ENCODE measurements at places on chromosomes 7 and 10. TPM values are rescaled to one million over a fixed set of nuclear protein-coding genes. Genes with fewer than 3 reads are reported as not detected.

DNA sequence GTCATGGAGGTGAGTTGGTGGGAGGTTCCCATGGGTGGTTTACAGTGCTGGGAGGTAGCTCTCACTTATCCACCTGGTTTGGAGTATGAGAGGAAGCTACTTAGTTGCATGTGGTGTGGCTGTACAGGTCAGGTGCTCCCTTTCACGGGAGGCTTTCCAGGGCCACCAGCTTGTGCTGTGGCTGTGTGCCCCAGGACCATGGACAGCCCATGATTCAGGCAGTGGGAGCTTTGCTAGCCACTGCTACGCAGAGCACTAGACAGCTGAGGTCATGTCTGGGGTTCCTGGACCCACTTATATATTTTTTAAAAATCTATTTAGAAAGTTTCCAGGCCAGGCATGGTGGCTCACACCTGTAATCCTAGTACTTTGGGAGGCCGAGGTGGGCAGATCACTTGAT, 42.5 kb upstream of the KCNMA1 start:
- no peak for DNase-seq
- peaks cover 3% of the 10 kb centered on the region for H3K27me3 ChIP-seq
- H3K4me3 ChIP-seq: no peak overlapping the region
- no peak overlapping the region for H3K27ac ChIP-seq

DNA sequence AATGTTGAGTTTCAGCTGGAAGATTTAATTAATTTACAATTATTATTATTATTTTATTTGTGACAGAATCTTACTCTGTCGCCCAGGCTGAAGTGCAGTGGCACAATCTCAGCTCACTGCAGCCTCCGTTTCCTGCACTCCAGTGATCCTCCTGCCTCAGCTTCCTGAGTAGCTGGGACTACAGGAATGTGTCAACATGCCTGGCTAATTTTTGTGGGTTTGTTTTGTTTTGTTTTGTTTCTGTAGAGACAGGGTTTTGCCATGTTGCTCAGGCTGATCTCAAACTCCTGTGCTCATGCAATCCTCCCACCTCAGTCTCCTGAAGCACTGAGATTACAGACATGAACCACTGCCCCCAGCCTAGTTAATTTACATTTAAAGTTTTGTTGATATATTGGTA, 93.8 kb upstream of the MEOX2 start:
- no peak overlapping the region for H3K27ac ChIP-seq
- H3K4me1 ChIP-seq: no peaks in the 10 kb centered on the region
- H3K27me3 ChIP-seq: no peaks in the 10 kb centered on the region
- peak; percentile 86 for DNase-seq
- no peaks in the 10 kb centered on the region for H3K36me3 ChIP-seq

- no peaks in the 10 kb centered on the region for H3K27me3 ChIP-seq
- H3K4me3 ChIP-seq: no peak overlapping the region
- H3K4me1 ChIP-seq: peaks cover 17% of the 10 kb centered on the region
- no peaks in the 10 kb centered on the region for H3K36me3 ChIP-seq
These were observed 340.9 kb upstream of the MEOX2 start for GRCh38 chr7:16027396-16027795.

GIMAP5 gene
- total RNA-seq: 0.85 TPM

DNA sequence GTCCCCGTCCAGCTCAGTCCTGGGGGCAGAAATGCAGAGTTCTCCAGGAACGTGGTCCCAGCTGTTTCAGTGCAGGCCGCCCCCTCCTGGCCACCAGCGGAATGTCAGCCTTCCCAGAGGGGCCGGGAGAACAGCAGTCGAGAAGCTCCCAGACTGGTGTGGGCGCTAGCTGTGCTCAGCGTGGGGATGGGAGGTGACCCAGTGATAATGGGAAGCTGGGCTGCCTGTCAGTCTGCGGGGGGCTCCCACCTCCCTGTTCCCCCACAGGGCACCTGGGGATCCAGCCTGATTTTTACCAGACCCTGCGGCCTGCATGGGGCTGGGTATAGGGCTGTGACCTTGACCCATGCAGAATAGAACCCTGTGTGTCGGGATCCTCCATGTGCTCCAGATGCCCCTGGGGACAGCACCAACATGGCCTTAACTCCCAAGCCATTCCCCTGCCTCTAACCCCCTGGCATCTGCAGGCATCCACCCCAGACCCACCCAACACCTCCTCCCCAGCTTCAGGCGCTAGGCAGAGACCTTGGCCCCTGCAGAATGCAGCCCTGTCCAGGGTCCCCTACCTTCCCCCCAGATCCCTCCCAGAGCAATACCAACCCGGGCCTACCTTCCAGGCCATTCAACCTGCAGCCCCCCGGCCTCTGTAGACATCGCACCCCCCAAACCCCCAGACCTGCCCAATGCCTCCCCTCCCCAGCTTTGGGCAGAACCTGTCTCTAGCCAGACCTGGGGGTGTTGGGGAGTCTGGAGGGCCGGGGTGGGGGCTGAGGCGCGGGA, 880 bp upstream of the ELN start:
- H3K4me3 ChIP-seq: no peak overlapping the region
- no peak overlapping the region for H3K27ac ChIP-seq
- DNase-seq: peak; percentile 72
- H3K4me1 ChIP-seq: peaks cover 19% of the 10 kb centered on the region
- no peaks in the 10 kb centered on the region for H3K36me3 ChIP-seq

PFKP gene
- total RNA-seq: 360 TPM

EBF3 gene
- total RNA-seq: 2.0 TPM

CDC14C gene
- not detected for total RNA-seq

CUBN gene
- total RNA-seq: 3.0 TPM

- H3K36me3 ChIP-seq: no peaks in the 10 kb centered on the region
- no peak for DNase-seq
- no peaks in the 10 kb centered on the region for H3K4me1 ChIP-seq
- H3K27me3 ChIP-seq: no peaks in the 10 kb centered on the region
- no peak overlapping the region for H3K4me3 ChIP-seq
- H3K27ac ChIP-seq: no peak overlapping the region
These were observed 138.0 kb downstream of the LHPP start for GRCh38 chr10:124599588-124600050.

GRCh38 chr10:34729619-34730018, 85.5 kb downstream of the PARD3 start:
- no peaks in the 10 kb centered on the region for H3K27me3 ChIP-seq
- H3K36me3 ChIP-seq: no peaks in the 10 kb centered on the region
- H3K4me3 ChIP-seq: no peak overlapping the region
- H3K27ac ChIP-seq: no peak overlapping the region
- peaks cover 30% of the 10 kb centered on the region for H3K4me1 ChIP-seq
- no peak for DNase-seq

UCMA gene
- total RNA-seq: not detected

NPC1L1 gene
- not detected for total RNA-seq

DNA sequence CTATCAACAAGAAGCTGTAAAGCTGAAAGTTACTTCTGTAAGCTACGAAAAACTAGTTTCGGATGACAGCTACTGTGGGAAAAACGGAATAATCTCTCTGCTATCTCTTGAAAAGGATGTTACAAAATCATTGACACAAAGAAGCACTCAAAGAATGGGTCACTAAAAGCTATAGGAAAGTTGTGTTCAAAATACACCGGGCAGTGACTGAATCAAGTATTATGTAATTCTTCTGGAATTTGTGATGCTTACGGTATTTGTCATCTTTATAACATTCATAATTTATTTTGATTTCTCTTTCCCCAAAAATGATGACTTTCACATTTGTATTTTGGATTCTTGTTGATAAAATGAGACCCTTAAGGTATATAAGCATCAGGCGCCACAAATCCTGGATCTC, 112.1 kb upstream of the KLF6 start:
- DNase-seq: peak; percentile 64
- no peak overlapping the region for H3K4me3 ChIP-seq
- H3K36me3 ChIP-seq: no peaks in the 10 kb centered on the region
- H3K27ac ChIP-seq: peak overlapping the region; percentile 93
- no peaks in the 10 kb centered on the region for H3K27me3 ChIP-seq
- peaks cover 46% of the 10 kb centered on the region for H3K4me1 ChIP-seq

GRCh38 chr10:101959346-101959916, 96.5 kb downstream of the ARMH3 start:
- H3K27ac ChIP-seq: no peak overlapping the region
- no peaks in the 10 kb centered on the region for H3K36me3 ChIP-seq
- H3K4me3 ChIP-seq: no peak overlapping the region
- DNase-seq: no peak
- no peaks in the 10 kb centered on the region for H3K27me3 ChIP-seq

GRCh38 chr10:35379226-35380137, 43.2 kb downstream of the CCNY start:
- peak overlapping the region; percentile 97 for H3K27ac ChIP-seq
- no peaks in the 10 kb centered on the region for H3K36me3 ChIP-seq
- DNase-seq: peak; percentile 99
- peaks cover 51% of the 10 kb centered on the region for H3K4me1 ChIP-seq
- no peak overlapping the region for H3K4me3 ChIP-seq

- H3K4me1 ChIP-seq: no peaks in the 10 kb centered on the region
- no peak overlapping the region for H3K4me3 ChIP-seq
- H3K27me3 ChIP-seq: peaks cover 5% of the 10 kb centered on the region
- no peaks in the 10 kb centered on the region for H3K36me3 ChIP-seq
These were observed 252.5 kb downstream of the SLC25A13 start for GRCh38 chr7:96069401-96069800.

DNA sequence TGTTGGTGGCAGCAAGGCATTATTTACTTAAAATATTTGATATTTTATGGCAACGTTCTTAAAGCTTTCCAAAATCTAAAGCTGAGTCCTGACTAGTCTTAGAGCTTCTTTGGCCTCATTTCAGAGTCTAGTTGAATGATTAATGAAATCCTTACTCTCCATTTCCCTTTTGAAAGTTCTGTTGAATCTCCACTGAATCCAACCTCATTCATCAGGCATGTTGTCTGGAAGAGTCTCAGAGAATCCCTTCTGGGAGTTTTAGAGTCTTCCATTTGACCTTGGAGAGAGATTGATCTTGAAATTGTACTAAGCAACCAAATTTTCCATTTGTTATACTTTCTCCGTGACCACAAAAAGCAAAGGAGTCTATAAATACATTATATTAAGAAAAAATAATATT, 198.5 kb upstream of the TMEM196 start:
- DNase-seq: no peak
- no peak overlapping the region for H3K4me3 ChIP-seq
- no peaks in the 10 kb centered on the region for H3K27me3 ChIP-seq
- no peak overlapping the region for H3K27ac ChIP-seq

DNA sequence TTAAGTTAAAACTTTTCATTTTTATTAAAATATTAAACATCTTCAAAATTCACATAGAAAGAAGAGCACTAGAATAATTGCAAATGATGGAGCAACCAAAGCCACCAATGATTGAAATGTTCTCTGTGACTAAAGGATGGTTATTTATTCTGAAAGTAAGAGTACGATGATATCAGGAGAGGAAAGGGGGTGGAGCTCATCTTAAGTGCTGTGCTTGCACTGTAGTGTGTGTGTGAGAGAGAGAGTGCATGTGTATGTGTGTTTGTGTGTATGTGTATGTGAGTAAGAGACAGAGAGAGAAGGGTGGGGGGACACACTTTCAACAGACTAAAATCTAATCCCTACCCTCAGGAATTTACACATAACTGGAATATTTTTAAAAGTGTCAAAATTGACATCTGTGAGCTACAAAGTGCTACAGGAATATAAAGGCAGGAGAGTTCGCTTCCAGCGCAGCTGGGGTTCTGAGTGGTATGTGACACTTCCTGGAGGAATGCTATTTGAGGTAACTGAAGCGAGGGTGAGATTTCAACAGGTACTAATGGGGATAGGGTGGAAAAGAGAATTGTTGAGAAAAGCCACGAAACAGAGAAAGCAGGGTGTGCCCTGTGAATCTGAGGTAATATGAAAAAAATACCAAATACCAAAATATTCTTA, 57.2 kb upstream of the SMNDC1 start:
- no peaks in the 10 kb centered on the region for H3K27me3 ChIP-seq
- no peaks in the 10 kb centered on the region for H3K36me3 ChIP-seq
- H3K4me1 ChIP-seq: peaks cover 8% of the 10 kb centered on the region
- no peak overlapping the region for H3K27ac ChIP-seq
- no peak for DNase-seq

DNA sequence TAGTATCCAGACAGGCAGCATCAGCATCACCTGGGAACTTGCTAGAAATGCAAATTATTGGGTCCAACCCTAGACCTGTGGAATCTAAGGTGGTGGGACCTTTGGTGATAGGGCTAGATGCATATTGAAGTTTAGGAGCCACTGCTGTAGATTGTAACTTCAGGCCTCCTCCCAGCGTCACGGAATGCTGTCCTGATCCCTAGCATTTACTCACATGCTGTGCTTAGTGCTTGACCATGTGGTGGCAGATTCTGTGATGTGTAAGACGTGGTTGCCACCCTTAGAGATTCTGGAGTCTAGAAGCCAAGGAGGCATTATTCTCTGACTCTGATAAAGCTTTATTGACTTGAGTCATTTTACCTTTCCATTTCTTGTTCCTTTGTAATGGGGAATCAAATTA, 13.5 kb downstream of the AHR start:
- H3K4me1 ChIP-seq: peaks cover 33% of the 10 kb centered on the region
- H3K4me3 ChIP-seq: no peak overlapping the region
- H3K27ac ChIP-seq: no peak overlapping the region
- no peak for DNase-seq

GPRIN2 gene
- not detected for total RNA-seq

DNA sequence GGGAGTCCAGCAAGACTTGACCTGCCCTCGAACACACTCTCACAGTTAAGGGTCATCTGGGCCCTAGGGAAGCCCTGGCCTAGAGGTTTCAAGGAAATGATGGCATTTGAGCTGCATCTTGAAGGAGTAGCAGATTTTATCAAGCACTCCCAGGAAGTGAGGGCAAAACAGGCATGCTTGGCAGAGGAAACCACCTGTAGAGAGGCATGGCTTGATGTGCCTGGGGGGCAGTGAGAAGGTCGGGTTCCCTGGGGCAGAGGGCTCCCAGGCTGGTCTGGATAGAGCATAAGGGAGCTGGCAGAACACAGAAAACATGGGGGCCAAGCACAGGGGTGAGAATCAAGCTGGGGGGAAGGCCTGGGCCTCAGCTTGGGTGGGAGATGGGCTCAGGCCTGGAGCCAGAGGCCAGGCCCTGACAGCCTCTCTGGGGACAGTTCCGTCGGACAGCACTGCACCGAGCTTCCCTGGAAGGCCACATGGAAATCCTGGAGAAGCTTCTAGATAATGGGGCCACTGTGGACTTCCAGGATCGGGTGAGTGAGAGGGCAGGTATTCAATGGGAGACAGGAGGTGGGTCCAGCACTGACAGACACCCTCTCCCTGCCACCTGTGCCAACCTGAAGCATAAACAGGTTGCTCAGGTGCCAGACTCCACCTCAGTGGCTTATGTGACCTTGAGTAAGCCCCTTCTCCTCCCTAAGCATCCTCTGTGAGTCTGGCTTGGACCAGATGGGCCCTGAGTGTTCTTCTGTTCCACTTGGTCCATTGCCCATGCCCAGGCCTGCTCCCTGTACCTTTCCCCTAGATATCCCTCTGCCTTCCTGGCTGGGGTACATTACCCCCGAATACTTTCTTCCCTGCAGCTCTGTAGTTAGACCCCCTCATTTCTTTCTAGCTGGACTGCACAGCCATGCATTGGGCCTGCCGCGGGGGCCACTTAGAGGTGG, 3.5 kb upstream of the HOGA1 start:
- no peak for DNase-seq
- H3K4me1 ChIP-seq: no peaks in the 10 kb centered on the region
- H3K4me3 ChIP-seq: no peak overlapping the region
- no peaks in the 10 kb centered on the region for H3K36me3 ChIP-seq
- H3K27me3 ChIP-seq: no peaks in the 10 kb centered on the region

All from endothelial cell of umbilical vein (primary cell).